Myocyte (in vitro differentiated cells): ENCODE measurements at places on chromosomes 1 and 21.

DNA sequence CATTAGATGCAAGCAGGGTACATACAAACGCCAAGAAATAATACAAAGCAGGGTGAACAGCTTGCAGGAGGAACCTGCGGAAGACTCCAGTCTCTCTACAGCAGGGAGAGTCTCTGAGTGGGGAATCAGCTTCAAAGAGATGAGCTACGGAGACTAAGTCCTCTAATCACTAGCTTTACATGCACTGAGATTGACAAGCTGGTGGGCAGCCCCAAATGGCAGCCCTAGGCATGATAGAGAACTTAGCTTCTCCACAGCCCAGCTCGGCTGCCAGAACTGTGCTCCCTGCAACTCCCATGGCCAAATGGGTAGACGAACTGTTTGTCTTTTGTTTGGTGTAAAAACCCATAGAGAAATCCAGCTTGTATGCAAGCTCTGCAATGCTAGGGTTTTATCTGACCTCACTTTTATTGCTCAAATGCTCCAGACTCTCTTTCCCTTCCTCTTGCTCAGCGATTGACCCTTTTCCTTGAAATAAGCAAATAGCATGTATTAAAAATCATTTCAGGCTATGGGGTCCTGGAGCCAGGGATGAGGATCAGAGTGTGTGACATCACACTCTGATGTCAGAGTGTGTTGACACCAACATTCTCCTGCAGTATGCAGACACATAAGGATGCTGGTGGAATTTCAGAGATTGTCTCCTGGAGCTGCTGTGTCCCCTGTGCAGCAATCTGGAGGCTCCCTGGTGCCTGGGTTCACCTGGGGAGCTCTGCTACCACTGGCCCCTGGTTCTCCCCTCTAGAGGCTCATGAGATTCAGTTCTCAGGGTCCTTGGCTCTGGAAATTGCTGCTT, 238.5 kb downstream of the TTLL7 start:
- DNase-seq, result no peak

GRCh38 chr1:56572334-56573050, 6.9 kb downstream of the PLPP3 start:
- DNase-seq, result no peak

DNA sequence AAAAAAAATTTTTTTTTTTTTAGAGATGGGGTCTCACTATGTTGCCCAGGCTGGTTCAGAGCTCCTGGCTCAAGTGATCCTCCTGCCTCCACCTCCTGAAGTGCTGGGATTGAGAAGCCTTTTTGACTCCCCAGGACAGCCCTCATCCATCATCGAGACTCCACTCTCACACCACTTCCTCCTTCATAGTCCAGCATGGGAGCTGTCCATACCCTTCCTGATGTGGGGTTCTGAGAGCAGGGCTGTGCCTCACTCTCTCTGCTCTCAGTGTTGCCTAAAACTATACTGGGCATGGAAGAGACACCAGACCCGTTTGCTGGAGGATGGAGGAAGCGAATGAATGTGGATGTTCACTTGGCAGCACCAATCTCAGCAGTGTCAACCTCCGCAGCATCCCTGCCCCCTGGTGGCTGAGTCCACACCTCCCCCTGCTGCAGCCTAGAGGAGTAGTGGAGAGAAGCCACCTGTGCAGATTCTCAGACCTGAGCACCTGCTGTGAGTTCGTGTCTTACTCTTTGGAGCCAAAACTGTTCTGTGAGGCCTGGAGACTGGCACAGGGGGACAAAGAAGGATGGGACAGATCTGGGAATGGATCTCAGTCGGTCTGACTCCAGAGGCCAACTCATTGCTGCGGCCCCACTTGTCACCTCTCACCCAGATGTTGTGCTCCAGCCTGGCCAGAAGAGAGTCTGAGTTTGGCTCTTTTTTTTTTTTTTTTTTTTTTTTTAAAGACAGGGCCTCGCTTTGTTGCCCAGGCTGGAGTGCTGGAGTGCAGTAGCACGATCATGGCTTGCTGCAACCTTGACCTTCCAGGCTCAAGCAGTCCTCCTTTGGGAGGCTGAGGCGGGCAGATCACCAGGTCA, 17.7 kb downstream of the TINAGL1 start:
- DNase-seq, result peak; percentile 78

DNA sequence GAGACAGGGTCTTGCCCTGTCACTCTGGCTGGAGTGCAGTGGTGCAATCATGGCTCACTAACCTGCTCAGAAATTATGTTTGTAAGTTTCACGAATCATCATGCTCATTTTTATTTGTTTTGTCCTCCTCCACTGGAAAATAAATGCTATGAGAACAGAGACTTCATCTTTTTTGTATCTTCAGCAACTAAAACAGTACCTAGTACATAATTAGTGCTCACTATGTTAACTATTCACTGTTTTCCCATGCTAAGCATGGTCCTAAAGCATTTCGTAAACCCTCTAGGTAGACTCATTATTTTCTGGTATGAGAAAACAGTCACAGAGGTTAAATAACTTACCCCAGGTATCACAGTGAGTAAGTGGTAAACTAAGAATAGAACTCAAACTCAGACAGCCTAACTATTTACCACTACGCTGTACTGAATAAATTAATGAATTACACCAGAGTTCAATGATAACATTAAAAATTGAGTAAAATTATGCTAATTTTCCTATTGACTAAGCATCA, 118.4 kb downstream of the RERE start:
- DNase-seq, result no peak

- no peak for DNase-seq
Measured at GRCh38 chr1:995665-996633, 3.9 kb downstream of the HES4 start.
